SW480 (cell line): ENCODE measurements at places on chromosomes 1 and 21.

GRCh38 chr1:50308878-50309277 lies 114.4 kb downstream of the DMRTA2 start:
- peak; percentile 30 for DNase-seq

GRCh38 chr1:157278383-157279137 lies 140.4 kb upstream of the ETV3 start:
- DNase-seq = no peak

DNA sequence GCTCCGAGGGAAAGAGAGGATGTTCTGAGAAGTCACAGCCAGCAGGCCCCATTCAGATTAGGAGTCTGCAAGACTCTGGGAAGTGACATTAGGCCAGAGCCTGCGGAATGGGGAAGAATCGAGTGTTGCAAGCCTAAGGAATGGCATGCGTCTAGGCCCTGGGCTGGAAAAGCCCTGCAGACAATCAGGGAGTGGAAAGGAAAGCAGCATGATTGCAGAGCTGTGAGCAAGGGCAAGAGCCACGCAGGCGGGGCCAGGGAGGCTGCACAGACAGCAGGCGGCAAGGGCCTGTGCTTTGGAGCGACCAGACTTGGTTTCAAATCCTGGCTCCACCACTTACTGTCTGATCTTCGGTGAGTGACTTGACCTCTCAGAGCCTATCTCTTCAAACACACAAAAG lies 118.2 kb downstream of the RRAGC start:
- DNase-seq = no peak

DNA sequence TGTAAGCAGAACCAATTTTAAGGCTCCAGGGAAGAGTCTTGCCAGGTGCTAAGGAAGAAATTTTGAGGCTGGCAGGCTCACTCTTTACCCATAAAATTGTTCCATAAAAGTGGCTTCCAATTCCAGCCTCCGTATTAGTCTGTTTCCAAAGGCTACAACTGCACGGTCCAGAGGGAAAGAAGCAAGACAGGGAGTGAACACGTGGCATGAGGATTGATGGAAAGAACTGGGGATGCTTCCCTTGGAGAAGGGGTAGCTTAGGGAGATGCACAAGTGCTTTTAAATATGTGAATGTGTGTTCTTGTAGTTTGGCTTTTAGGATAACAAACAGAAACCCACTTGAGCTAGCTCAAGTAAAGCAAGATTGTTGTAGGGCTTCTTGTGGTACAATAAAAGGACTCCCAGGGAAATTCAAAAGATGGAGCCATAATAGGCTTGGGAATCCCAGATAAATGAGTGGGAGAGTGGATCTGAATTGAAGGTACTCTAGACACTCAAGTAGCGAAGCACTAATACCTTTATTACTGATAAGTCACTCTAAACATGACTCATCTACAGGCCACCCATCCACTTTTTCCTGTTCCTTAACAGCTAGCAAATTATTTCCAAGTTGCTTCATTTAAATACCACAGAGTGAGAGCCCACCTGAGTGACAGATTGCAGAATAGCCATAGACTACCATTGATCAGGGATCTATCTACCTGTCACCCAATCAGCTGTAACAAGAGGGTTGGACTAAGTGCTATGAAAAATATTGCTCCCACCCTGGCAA lies 34.8 kb upstream of the NPL start:
- DNase-seq = no peak

GRCh38 chr21:29610779-29611360 lies 312.1 kb downstream of the BACH1 start:
- DNase-seq = no peak

DNA sequence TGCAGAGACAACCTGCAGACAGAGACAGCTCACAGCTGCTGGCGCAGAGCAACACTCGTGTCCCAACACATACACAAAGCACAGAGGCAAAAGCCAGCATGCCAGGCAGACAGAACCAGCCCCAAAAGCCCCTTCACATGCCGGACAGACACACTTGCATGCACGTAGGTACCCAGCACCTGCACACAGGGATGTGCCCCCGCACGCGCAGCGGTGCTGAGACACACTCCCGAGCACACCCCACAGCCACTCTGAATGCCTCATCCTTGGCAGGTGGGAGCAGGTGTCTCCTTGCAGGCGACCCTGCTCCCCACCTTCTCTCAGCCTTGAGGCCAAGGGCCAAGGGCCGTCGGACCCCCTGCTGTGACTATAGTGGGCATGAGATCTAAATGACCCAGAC lies 41.2 kb upstream of the ZC3H12A start:
- no peak for DNase-seq

GRCh38 chr1:84541679-84542078 lies 32.6 kb downstream of the CTBS start:
- DNase-seq = peak; percentile 22

GRCh38 chr1:162276493-162276892 lies 100.2 kb downstream of the SPATA46 start:
- peak; percentile 41 for DNase-seq

DNA sequence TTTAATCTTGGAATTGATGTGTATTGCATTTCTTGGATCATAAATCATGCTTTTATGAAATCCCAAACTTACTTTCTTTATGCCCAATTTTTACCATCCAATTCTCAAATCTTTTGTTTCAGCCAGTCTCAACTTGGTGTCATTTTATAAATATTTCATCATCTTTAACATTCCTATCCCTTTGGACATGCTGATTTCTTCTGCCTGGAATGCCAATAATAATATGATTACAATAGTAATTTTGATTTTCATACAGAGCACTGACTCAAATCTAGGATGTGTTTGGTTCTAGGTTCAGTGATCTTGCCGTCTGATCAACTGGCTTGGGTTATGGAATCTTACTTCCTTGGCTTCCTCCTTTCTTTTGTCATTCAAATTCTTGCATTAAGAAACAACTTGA lies 12.8 kb downstream of the RRP15 start:
- DNase-seq = no peak

DNA sequence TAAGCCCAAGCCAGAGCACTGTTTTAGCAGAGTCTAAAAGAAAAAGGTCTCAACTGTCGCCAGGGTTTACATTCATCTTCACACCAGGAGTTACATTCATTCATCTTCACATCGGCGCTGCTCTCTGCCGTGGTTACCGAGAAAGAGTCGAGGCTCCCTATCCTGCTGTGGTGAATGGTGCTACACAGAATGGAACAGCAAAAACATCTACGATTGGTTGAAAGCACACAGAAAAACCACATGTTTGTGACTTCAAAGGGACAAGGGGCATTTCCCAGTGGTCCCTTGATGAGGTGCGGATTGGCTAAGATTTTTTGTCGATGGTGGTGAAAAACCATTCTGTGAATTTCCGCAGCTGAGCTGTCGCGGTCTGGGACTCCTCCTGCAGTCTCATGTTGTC lies 231.1 kb downstream of the SIPA1L2 start:
- no peak for DNase-seq

GRCh38 chr1:227766015-227766634 lies 30.9 kb downstream of the SNAP47 start:
- peak; percentile 25 for DNase-seq

DNA sequence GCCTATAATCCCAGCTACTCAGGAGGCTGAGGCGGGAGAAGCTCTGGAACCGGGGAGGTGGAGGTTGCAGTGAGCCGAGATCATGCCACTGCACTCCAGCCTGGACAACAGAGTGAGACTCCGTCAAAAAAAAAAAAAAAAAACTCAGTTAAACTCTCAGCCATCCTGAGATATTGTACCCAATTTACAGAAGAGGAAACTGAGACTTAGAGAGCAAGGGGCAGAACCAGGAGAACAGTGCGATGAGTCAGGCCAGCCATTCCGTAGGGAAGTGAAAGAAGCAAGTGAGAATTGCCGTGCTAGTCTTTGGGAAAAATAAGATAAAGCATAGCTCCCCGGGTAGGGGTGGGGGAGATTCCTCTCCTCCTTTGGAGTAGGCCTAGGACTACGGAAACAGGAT lies 69.7 kb downstream of the SETD4 start:
- no peak for DNase-seq

- DNase-seq = no peak
These were observed 5.8 kb upstream of the EPS15 start for GRCh38 chr1:51524817-51525216.

GRCh38 chr1:19310061-19310460 lies 1.9 kb downstream of the AKR7A2 start:
- no peak for DNase-seq

DNA sequence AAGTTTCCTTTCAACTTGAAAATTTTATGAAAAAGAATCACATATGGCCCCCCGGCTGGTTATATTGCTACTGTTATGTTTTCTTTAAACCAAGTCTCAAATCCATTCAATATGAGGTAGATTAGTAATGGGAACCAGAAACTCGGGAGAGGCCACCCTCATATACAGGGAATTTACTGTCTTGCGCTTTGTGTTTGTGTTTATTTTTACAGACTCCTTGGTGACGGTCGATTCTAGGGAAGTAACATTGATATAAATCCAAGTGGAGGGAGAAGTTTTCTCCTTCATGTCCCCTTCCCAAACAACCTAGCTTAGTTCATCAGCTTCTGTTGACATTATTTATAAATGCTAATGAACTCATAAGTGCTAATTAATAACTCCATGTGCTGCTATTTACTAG lies 163.5 kb upstream of the LMO4 start:
- DNase-seq = no peak

- DNase-seq = no peak
These were observed 28.2 kb downstream of the LHX4 start for GRCh38 chr1:180258290-180258689.

DNA sequence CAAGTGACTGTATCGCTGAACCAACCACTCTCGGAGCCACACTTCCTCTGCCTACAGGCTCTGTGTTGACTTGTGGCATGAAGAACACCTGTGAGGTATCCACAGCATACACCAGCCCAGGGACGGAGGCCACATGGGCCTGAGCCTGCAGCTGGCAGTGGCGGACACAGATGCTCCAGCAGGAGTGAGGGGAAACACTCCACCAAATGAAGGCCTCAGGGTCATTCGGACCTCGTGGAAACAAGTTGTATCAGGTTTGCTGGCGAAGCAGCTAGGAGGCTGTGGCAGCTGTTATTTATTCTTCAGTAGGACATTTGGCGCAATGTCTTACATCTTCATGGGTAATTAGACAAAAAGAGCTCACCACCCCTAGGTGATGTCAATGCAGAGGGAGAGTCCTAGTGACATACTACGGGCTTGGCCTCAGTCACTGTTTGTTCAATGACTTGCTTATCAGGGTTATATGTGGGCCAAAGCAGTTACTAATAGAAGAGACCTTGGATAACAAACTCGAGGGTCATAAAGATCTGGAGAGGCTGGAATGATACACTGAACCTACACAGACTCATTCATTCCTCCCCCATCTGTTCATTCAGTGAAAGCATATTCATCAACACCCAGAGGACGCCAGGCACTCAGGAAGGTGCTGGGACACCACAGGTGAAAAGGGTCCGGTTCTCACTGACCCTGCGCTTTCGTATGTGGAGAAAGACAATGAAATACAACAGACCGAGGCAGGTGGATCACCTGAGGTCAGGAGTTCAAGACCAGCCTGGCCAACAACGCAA lies 11.6 kb upstream of the ETS2 start:
- no peak for DNase-seq

DNA sequence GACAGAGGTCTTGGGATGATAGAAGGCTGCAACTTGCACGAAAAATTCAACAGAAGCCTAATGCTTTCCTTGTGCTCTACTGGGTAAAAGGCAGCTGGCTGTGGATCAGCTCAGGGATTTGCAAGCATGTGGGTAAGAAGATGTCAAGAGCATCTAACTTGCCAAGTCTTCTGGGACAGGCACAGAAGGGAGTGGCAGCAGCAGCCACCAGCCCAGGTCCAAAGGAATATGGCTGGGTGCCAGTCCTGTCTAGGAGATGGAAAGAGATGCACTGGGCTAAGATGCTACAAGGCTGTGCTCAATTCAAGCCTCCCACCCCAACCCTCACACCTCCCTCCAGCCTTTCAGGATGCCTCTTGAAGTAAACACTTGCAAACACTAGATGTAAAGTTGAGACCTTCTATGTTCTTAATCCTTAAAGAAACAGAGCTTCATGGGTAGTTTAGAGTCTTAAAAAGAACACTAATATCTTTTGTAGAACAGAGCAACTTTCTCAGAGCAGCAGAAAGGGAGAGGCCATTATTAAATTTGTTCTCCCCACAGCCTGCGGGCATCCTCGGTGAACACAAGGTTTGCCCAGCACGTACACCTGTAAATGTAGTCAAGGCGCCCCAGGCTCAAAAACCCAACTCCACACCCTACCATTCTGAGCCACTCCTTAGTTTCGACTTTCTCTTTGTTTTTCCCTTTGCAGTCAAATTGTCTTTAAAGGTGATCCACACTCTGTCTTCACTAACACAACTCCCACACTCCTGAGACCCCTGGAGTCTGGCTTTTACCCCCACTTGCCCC lies 64.6 kb upstream of the BCAR3 start:
- no peak for DNase-seq

DNA sequence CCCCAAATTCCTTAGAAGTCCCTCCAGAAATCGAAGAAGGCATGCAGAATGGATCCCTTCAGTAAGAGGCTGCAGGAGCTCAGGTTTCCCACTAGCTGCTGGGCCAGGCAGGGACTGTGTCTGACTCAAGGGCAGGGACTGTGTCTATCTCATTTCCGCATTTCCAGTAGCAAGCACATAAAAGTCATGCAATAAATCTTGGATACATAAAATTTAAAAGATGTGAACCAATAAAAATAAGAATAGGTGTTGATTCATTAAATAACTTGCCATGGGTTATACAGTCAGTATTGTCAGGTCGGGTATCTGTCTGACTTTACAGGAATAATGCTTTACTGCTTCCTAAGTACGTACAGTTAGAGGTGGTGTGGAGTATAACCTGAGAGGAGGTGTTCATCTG lies 15.2 kb downstream of the PM20D1 start:
- DNase-seq = no peak

DNA sequence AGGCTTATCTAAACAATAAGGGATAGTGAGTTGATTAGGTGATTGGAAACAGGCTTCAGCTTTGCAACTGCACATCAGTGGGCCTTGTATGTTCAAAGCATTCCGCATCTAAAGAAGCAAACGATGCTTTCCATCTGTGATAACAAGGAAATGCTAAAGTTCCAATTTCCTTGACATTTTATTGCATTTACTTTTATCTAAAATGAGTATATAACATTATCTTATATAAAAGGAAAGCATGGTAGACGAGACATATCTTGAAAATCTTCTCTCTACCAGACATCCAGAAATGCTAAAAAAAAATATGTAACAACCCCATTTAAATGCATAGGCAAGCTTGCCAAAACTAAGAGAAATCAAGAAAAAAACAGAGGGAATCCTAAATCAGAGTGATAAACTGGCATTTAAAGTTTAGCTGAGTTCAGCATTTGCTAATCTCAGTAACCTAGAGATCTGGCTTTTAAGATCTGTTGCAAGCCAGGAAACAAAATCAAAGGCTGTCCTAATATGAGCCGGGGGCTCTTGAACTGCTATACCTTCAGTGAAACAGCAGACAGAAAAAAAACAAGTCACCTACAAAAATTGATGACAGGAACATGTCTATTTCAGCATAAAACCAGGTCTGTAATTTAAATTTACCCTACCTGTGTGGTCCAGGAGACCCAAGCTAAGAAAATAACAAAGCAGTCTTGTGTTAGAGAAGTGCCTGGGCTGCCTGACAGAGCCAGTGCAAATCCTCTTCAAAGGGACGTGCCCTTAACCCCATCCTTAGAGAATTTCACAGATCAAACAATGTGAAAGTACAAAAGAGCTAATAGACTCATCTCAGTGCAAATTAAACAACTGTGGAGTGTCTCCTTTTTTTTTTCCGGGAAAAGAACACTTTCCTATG lies 3.1 kb upstream of the RGS13 start:
- no peak for DNase-seq
